ENCODE measurements at places on chromosomes 4 and X. TPM values are rescaled to one million over a fixed set of nuclear protein-coding genes. Genes with fewer than 3 reads are reported as not detected.

Gene SLC9B1
- 2.6 TPM for total RNA-seq

Gene AR
- 8.1 TPM for total RNA-seq

Gene SORBS2
- total RNA-seq = 17.7 TPM

Gene ABCG2
- 5.3 TPM for total RNA-seq

Gene NLRP2B
- 0.04 TPM for total RNA-seq

Gene FRG2
- not detected for total RNA-seq

Gene BEX5
- 0.09 TPM for total RNA-seq

Gene GCNA
- total RNA-seq = 2.9 TPM

Gene MID1
- 19.3 TPM for total RNA-seq

Gene NXF2B
- total RNA-seq = not detected

Gene NDNF
- total RNA-seq = 12.0 TPM

Gene GLOD5
- total RNA-seq = not detected

Gene SPANXA2
- not detected for total RNA-seq

Gene PAK3
- total RNA-seq = 8.0 TPM

Gene GSPT2
- 5.7 TPM for total RNA-seq

Gene UGT2B15
- not detected for total RNA-seq

Gene MAGEB1
- not detected for total RNA-seq

Gene WDFY3
- 40.6 TPM for total RNA-seq

Data from muscle of leg (tissue), 16 donors.